ENCODE measurements at places on chromosomes 12 and 14. TPM values are rescaled to one million over a fixed set of nuclear protein-coding genes. Genes with fewer than 3 reads are reported as not detected.

The CCDC177 gene
- 0.75 TPM for total RNA-seq

DNA sequence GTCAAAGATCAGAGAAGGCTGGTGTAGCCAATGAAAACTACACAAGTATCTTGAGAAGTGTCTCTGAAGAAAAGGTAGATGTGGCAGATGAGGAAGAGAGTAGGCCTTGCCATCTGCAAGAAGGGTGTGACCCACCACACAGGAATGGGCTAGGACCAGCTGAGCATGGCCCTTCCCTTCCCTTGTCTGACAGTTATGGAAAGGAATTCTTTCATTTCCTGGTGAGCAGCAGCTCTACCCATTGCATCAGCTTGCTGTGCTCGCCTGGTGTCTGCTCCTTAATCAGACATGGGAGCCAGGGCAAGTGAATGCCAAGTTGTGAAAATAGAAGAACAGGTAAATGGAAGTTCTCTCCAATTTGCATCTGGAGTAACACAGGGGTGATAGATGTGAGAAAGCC, 145.2 kb upstream of the KRR1 start:
- no peak for DNase-seq

The OR6C2 gene
- total RNA-seq = not detected

DNA sequence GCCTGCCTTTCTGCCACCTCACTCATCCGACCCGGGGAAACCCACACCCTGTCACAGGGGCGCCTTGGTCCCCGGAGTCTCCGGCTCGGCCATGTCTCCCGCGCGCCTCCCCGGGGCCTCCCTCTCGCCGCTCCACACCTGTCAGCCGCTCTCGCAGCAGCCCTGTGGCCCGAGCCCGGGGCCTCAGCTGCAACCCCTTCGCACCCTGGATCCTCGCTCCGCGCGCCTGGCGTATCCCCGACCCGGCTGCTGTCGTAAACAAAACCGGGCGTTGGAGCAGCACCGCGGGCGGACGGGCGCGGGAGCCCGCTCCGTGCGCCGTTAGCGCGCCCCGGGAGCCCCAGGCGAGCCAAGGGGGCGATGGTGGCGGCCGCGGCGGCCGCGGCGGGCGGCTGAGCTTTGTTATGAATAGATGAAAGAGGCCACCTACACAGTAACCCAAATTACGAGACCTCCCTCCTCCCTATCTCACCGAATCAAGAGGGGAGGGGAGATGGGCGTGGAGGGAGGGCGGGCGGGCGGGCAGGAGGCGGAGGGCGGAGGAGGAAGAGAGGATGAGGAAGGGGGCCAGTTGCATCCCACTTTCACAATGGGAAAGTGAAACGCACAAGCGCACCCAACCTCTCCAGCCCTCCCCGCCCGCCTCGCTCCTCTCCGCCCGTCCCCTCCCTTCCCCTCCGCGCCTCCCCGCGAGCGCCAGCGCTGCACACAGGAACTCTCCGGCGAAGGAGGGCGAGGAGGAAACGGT, at the start of gene PLXNC1:
PLXNC1 (plus strand) TSS at position 587 of the 748 bp plus-strand sequence. CDS start 395 bp downstream, outside the sequence.
- peak; percentile 78 for DNase-seq

GRCh38 chr14:94675036-94675435, 62.8 kb downstream of the SERPINA3 start:
- no peak for DNase-seq

DNA sequence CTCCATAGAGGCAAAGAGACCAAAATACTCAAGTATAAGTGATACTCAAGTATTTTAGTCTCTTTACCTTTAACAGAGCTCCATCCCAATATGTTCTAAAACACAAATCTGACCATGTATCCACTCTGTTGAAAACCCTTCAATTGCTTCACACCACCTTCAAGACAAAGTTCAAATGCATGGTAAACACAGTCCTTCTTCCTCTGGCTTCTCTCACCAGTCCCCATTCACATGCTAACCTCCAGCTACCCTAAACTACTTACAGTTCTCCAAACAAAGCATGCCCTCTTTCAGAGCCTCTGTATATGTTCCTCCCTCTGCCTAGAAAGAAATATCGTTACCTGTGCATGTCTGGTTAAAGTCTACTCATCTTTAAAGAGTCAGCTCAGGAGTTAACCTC, 100.2 kb downstream of the NUMB start:
- DNase-seq = no peak

DNA sequence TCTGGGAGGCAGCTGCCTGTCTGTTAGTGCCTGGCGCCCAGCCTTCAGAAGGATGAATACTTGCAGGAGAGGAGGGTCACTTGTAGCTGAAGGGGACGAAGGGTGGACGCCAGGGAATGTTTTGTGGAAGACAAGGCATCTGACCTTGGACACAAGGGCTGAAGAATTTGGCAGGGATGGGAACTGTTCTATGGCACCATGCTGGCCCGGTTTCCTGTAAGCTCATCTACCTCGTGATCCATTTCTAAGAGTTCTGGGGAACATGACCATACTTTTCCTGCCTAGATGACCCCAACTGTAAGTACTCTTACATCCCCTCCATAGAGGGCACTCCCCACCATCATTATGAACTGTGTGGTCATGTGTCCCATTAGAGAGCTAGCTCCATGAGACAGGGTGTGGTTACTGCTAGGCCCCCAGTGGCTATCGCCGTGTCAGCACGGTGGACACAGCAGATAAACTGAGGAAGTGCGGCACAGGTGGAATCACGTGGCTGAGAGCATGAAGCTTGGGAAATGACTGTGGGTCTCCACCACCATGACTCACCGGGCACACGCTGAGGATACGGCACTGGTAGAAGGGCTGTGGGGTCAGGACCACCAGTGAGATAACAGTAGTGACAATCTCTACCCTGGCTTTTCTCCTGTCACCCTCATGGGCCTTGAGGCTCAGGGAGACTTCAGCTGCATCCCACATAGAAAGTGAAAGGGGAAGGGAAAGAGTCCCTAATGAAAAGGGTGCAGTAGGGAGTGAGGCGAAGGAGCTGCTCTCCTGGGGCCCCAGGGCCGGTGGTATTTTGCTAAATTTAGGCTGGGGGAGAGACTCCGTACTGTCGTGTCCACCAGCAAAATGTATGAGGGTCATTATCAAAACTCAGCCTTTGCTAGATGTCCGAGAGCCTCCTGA, 252.6 kb downstream of the FOXN3 start:
- peak; percentile 48 for DNase-seq

The RASSF9 gene
- total RNA-seq = 0.31 TPM

The CLEC4D gene
- not detected for total RNA-seq

The PPFIA2 gene
- total RNA-seq = not detected

DNA sequence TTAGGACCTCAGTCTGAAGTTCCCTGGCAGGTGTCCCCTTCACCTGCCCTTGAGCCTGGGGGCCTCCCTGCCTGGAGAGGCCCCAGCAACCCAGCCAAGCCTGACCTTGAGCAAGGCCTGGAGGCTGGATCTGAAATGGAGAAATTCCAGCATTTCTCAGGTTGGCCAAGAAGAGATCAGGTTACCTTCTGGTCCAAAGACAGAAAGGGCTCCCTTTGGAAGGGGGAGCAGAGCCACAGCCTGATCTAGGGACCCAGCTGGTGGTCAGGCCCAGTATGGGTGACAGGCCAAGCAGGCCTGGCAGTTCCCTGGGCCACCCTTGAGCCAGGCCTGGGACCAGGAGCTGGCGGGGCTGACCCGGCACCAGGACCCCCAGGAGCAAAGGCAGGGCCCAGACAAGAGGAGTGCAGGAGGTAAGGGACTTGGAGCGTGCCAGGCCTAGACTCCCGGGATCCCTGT, 82.8 kb downstream of the TNFAIP2 start:
- no peak for DNase-seq

The KRT72 gene
- total RNA-seq = not detected

DNA sequence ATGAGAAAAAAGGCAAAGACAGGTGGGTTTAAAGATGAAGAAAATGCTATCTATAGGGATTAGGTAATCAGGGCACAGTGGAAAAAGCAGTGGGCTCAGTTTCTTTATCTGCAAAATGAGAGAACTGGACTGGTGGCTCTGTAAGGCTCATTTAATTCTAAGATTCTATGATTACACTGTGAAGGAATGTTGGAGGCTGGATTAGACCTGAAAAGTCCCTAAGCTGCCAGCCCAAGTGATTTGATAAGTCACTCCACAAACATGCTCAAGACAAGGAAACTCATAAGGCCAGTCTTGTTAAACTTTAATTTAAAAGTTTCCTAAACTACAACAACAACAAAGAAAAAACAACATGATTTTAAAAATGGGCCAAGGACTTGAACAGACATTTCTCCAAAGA, 75.1 kb downstream of the DCAF5 start:
- DNase-seq = no peak

- no peak for DNase-seq
Measured at GRCh38 chr12:84738481-84738972, 174.1 kb downstream of the SLC6A15 start.

The PTPRO gene
- not detected for total RNA-seq

Data from G401 (cell line).